T-cell (primary cell): ENCODE measurements at places on chromosomes 3 and 15. TPM values are rescaled to one million over a fixed set of nuclear protein-coding genes. Genes with fewer than 3 reads are reported as not detected.

FBLN2 gene
- total RNA-seq = 5.7 TPM

CCR9 gene
- total RNA-seq = 10.0 TPM

GOLGA6D gene
- total RNA-seq = 0.15 TPM

KAT2B gene
- 80.8 TPM for total RNA-seq

IQCF5 gene
- total RNA-seq = not detected

UBE2E2 gene
- 8.5 TPM for total RNA-seq

TGM5 gene
- not detected for total RNA-seq

DUOXA1 gene
- total RNA-seq = 0.40 TPM

CD96 gene
- 198 TPM for total RNA-seq

ZDHHC19 gene
- total RNA-seq = 0.54 TPM

DAZL gene
- not detected for total RNA-seq

CELSR3 gene
- 6.4 TPM for total RNA-seq

MB21D2 gene
- 6.8 TPM for total RNA-seq

IRAK2 gene
- total RNA-seq = 5.0 TPM

RLBP1 gene
- not detected for total RNA-seq

IL16 gene
- total RNA-seq = 143 TPM

B3GALNT1 gene
- total RNA-seq = 0.60 TPM

CSPG4 gene
- total RNA-seq = 0.07 TPM

ALG1L2 gene
- 0.66 TPM for total RNA-seq

C3orf22 gene
- not detected for total RNA-seq

MINAR1 gene
- total RNA-seq = 0.43 TPM

C3orf20 gene
- total RNA-seq = 0.19 TPM

ARHGAP31 gene
- total RNA-seq = 3.4 TPM

IL5RA gene
- 5.0 TPM for total RNA-seq

CADM2 gene
- not detected for total RNA-seq

KLHL6 gene
- total RNA-seq = 52.5 TPM

CYP8B1 gene
- 0.23 TPM for total RNA-seq

GUCA1C gene
- total RNA-seq = not detected

RBP2 gene
- total RNA-seq = not detected

SST gene
- total RNA-seq = not detected

TRIM42 gene
- not detected for total RNA-seq

ZMYND10 gene
- 2.9 TPM for total RNA-seq

ITIH4 gene
- total RNA-seq = 37.2 TPM

SPATA12 gene
- total RNA-seq = not detected

ANKUB1 gene
- total RNA-seq = not detected

GRIP2 gene
- total RNA-seq = not detected

AADACL2 gene
- total RNA-seq = not detected

EEFSEC gene
- 19.2 TPM for total RNA-seq

MRPL3 gene
- total RNA-seq = 45.3 TPM

CCDC50 gene
- total RNA-seq = 4.1 TPM

CASR gene
- 0.21 TPM for total RNA-seq

UROC1 gene
- total RNA-seq = not detected

CHDH gene
- 0.72 TPM for total RNA-seq

PDZRN3 gene
- 0.73 TPM for total RNA-seq

FOXB1 gene
- total RNA-seq = 0.15 TPM

TMCO5A gene
- total RNA-seq = not detected

GOLGA8N gene
- total RNA-seq = 9.6 TPM

GOLGA6L9 gene
- total RNA-seq = 5.2 TPM

ARGFX gene
- not detected for total RNA-seq

DNASE1L3 gene
- total RNA-seq = 0.58 TPM

C2CD4A gene
- not detected for total RNA-seq

CCDC54 gene
- not detected for total RNA-seq

LRRC28 gene
- total RNA-seq = 18.3 TPM

AHSG gene
- total RNA-seq = 1.8 TPM

WDR49 gene
- total RNA-seq = 0.79 TPM

NCKIPSD gene
- 17.4 TPM for total RNA-seq

CHRM5 gene
- total RNA-seq = not detected

SLC7A14 gene
- total RNA-seq = not detected

ADAMTS7 gene
- not detected for total RNA-seq

STAC gene
- total RNA-seq = not detected
